ENCODE measurements at places on chromosomes 2 and 18.

DNA sequence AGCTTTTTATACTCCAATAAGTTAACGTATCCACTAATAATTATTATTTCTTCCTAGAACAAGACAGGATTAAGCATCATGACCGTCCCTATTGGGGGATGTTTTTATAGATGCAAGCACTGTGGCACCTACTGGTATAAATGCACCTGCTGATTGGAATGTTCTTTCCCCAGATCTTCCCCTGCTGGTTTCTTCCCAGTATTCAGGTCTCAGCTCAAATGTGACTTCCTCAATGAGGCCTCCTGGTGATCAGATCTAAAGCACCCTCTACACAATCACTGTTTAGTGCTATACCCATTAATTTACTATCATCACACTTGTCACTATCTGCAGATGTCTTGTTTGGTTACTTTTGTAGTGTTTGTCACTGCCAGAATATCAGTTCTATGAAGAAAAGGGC lies 3.9 kb upstream of the TYMS start:
- DNase-seq, result no peak

DNA sequence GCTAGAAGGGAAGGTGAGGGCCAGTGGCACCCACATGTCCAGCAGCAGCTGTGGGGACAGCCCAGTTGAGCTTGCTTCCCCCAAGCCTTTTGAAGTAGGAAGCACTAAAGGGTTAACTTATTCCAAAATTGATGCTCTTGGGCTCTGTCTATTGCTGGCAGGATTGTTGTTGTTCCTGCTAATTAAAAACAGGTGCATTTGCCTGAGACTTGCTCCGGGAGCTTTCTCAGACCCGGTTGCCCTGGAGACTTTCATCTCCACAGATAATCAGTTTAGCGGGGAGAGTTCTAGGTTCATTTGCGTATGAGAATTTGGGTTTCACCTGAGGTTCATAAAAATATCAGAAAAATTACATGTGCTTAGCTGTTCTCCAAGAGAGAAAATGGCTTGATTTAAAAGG lies 277.3 kb downstream of the LRATD1 start:
- DNase-seq, result no peak

DNA sequence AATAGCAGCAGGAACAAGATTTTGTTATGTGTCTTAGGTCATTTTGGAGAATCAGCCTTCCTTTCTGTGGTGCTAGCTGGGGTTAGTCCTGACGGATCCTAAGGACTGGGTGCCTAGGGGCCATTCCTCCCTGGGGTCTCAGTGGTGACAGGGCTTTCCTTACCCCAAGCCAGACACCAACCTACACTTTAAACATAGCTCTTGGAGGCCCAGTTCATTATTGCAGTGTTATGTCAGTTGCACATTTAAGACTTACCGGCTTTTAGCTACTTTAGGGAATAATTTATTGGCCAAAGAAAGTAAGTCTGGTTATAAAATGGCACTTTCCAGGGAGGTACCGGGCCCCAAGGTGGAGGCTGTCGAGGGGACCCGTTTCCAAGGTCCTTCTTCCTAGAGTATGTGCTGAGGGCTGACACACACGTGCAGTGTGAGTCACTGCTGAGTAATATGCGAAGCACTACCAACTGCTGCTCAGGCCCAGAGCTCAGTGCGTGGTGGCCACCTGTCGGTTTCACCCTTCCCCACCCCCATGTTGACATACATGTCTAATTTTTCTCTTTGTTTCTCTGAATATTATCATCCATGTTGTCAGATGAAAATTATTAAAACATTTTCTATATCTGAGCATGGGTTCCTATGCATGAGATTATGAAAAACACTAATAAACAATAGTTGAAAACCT lies 37.0 kb upstream of the GRHL1 start:
- DNase-seq, result no peak

GRCh38 chr2:26668856-26669750 lies 23.4 kb upstream of the KCNK3 start:
- no peak for DNase-seq

DNA sequence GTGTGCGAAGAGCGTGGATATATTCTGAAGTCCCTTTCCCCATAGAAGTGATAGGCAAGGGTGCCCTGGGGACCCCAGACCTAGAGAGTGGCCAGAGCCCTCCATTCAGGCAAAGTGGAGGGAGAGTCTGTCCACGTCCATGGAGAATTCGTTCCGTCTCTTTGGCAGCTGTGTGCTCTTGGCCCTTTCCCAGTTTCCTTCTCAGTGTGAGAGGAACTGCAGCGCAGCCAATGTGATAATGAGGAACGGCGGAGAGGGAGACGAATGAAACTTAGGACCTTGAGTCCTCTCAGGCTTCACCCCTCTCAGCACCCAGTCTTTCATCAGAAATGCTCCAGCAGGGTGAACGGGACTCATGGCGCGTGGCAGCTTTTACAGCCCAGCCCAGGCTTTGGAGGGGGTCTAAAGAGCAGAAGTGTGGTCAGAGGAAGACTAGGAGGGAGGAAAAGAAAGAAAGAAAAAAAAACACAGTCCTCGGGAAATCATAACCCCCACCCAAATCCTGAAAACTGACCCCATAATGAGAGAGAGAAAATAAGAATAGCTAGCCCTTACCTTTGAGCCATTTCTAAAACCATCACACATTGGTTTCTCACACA lies 95.0 kb upstream of the RIOK3 start:
- peak; percentile 33 for DNase-seq

DNA sequence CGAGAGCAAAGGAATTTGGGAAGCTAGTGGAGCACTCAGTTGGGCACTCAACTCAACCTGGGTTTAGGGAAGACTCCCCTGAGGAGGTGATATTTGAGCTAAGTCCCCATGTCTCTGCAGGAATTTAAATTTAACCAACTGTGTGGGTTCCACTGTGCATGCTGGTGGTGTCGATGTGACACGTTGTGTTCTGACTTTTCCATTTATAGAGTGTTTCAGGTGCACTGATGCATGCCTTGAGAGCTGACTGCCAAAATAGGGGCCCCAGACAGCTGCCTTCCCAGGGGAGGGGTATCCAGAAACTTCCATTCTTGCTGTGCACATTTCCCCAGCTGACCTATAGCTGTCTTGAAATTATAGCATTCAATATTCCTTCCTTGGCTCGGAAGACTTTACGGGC lies 63.7 kb upstream of the BCL2L11 start:
- DNase-seq, result no peak

GRCh38 chr2:2926858-2927175 lies 450.8 kb downstream of the EIPR1 start:
- DNase-seq, result no peak

GRCh38 chr18:26941584-26941983 lies 76.1 kb upstream of the AQP4 start:
- no peak for DNase-seq

DNA sequence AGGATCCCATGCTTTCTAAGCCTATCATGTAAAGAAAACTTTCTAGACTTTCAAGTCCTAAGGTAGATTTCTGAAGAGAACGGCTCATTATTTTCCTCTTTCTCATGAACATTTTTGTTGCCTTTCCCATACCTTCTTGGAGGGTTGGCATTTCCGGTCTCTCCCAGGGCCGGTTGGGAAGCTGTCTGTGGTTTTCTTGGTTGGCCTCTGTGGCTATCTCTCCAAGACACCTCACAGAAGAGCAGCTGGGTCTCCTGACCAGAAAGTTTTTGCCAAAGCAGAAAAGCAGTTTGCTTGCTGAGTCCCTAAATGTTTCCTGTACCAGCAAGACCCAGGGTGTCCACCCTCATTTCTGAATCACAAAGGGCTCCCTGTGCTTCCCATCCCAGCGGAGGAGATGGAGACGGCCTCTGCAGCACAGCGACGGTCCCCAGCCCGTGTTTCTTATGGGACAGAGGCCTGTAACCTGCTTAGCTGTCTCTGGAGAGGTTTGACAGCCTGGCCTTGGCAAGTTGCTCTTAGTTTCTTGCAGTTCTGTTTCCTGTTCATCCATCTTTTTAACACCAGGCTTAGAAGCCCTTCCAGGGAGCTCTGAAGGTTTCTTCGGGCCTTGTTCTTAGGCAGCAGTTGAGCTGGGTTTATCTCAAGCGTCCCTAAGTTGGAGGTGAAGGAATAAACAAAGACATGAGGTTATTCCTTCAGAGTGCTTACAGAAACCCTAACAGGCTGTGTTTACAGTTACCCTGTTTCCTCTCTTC lies 39.8 kb downstream of the GREB1 start:
- DNase-seq, result peak; percentile 2

GRCh38 chr2:169741-170140 lies 94.1 kb downstream of the SH3YL1 start:
- DNase-seq, result no peak

DNA sequence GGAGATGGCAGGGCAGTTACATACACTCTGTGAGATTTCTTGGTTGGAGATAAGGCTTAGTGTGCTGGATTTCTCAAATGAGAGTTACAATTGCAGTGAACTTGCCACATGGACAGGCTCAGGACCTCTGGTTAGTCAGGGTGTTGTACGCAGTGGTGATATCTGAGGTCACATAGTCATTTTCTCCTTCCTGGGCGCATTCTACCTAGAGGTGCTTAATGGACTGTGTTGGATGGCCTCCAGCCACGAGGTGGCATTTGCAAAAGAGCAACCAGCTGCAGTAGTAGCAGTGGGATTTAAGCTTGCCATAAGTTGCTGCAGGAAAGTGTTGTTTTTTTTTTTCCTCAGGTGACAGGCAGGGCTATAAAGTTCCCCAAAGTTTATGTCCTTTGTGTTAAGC lies 173.8 kb upstream of the TMEM200C start:
- DNase-seq, result no peak

GRCh38 chr2:200225951-200226350 lies 80.5 kb upstream of the SPATS2L start:
- no peak for DNase-seq

GRCh38 chr2:11866358-11867335 lies 120.2 kb downstream of the LPIN1 start:
- no peak for DNase-seq

DNA sequence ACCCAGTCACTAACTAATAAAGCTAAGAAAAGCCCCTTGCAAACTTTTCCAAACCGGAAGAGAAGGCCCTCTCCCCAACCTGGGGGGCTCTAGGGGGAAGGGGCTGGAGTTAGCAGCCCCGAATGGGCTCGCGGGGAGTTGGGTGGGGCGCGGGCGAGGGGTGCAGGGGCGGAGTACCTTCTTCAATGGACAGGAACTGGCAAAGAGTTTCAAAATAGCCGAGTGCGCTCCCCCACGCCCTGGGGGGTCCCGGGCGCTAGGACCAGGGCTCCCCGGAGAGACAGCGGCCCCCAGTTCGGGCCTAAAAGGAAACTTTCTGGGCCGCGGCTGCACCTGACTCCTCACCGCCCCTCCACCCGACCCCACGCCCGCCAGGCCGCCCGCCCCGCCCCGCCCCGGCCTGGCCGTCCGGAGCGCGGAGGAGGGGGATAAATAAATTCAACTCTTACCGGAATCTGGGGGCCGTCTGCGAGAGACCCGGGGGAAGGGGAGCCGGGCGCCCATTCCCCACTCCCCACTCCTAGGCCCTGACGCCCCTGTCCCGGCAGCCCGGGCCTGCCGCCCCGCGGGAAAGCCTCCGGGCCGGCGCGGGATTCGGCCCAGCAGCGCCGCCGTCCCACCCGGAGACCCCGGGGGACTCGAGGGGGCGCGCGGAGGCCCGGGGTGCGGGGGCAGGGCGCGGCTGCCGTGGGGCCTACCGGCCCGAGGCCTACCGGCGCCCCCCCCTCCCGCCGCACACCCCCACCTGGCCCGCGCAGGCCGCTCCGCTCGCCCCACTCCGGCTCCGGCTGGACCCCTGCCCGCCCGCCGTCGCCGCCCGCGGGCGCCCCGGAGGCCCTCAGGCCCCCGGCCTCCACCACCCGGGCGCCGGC lies 868 bp downstream of the INO80D start:
- no peak for DNase-seq

DNA sequence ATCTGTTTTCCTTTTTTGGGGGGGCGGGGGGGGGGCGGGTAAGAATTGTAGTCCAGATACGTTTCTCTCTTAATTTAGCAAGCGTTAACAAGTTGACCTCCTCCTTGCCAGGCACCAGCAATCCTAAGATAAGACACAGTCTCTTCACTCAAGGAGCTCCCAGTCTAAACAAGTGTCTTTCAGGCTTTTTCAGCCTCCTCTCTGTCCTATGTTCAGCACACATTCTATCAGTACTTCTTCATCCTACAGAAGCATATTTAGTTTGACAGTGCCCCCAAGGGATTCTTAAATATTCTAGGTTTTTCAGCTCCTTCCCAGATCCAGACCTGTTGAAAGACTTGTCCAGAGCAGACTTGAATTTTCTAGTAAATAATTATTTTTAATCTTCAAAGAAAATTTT lies 2.7 kb downstream of the PPP1CB start:
- DNase-seq, result no peak

GRCh38 chr2:6073191-6074088 lies 381.3 kb downstream of the SOX11 start:
- DNase-seq, result no peak

- DNase-seq, result no peak
Measured at GRCh38 chr2:98379311-98380202, 33.3 kb downstream of the CNGA3 start.

GRCh38 chr2:33222309-33222708 lies 254.1 kb upstream of the RASGRP3 start:
- no peak for DNase-seq

GRCh38 chr2:42421157-42421485 lies 60.1 kb upstream of the COX7A2L start:
- no peak for DNase-seq

- no peak for DNase-seq
Measured at GRCh38 chr2:96353606-96354101, 18.1 kb downstream of the NCAPH start.

DNA sequence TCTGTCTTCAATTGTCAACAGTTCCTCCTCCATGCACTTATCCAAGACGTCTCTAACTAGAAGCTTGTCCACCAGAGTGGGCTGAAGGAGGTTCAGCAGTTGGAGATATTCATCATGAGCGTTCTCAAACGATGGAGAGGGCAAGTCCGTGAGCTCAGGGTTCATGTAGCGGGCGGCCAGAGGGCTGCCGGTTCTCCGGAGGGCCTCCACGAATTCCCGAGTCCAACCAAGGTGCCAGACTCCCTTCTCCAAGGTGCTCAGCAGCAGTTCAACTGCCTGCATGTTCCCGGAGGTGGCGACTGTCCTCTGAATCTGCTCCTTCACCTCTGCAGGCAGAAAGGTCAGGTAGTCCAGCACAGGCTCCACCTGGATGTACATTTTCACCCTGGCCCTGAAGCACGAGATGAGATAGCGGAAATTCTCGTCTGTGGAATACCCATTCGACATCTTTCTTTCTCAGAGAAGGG lies 590 bp downstream of the IFIH1 start:
- DNase-seq, result no peak

GRCh38 chr2:235541016-235541415 lies 47.2 kb downstream of the AGAP1 start:
- DNase-seq, result no peak

DNA sequence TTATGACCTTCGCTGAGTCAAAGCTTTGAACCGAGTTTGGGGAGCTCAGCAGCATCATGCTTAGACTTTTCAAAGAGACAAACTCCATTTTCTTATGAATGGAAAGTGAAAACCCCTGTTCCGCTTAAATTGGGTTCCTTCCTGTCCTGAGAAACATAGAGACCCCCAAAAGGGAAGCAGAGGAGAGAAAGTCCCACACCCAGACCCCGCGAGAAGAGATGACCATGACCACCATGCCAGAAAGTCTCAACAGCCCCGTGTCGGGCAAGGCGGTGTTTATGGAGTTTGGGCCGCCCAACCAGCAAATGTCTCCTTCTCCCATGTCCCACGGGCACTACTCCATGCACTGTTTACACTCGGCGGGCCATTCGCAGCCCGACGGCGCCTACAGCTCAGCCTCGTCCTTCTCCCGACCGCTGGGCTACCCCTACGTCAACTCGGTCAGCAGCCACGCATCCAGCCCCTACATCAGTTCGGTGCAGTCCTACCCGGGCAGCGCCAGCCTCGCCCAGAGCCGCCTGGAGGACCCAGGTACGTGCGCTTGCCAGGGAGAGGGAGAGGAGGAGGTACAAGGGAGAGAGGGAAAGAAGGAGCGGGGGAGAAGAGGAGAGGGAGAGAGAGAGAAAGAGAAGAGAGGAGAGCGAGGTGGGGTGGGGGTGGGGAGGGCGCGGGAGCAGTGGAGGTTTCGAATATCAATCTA lies at the start of gene DLX1:
DLX1 (plus strand) TSS at position 48 of the 700 bp plus-strand sequence; CDS start at position 219, 171 bp downstream.
- DNase-seq, result no peak
